ENCODE measurements at places on chromosomes 16 and 17.

DNA sequence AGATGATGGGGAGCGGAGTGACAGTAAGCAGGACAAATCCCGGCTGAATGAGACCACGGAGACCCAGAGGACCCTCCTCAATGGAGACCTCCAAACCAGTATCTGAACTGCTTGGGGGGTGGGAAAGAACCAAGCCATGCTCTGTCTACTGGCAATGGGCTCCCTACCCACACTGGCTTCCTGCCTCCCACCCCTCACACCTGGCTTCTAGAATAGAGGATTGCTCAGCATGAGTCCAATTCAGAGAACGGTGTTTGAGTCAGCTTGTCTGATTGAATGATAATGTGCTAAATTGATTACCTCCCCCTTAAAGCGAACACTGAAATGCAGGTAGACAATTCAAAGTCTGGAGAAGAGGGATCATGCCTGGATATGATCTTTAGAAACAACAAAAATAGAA is 5.5 kb downstream of the SSTR2 start:
- no peak for DNase-seq

GRCh38 chr16:83928341-83929055 is 24.5 kb upstream of the OSGIN1 start:
- no peak for DNase-seq

DNA sequence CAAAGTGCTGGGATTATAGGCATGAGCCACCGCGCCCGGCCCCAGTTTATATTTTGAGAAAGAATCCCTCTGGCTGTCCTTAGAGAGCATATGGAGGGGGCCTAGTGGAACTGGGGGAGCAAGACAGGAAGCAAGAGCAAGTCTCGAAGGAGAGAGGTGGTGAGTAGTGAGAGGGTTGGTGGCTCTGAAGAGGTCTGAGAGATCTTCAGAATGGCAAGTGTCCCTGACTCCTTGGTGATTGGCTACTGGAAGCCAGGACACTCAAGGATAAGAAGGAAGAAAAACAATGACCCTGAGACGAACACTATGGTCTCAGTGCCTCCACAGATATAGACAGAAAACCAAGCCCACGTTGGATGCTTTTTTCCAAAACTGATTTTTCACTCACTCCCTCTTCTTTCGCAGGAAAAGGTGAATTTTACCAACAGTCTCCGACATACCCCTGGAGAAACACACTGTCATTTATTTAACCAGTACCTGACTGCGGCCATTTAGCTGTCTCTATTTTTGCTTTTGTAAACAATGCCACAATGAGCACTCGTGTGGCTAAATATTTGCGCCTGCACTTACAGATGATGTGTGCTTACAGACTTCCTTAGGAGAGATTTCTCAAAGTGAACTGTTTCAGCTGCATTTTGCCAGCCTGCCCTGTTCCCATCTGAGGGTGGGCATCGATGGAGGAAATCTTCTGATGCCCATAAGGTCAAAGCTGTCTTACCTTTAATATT is 15.9 kb upstream of the DOK4 start:
- DNase-seq, result no peak

DNA sequence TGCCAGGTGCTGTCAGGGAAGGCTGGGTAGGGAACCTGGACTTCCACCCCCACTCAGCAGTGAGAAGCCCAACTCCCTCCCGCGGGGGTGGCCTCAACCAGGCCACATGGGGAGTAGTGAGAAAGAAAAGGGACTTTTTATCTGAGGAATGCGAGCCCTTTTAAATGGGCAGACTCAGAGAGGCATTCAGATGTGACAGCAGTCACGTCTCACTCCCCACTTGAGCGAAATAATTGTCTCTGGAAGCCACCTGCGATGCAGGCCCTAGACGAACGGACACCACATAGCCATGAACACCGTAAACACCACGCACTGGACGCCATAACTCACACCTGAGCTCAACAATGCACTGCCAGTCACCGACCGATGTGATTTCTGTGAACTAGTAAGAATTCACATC is 11.9 kb upstream of the CD300E start:
- no peak for DNase-seq

DNA sequence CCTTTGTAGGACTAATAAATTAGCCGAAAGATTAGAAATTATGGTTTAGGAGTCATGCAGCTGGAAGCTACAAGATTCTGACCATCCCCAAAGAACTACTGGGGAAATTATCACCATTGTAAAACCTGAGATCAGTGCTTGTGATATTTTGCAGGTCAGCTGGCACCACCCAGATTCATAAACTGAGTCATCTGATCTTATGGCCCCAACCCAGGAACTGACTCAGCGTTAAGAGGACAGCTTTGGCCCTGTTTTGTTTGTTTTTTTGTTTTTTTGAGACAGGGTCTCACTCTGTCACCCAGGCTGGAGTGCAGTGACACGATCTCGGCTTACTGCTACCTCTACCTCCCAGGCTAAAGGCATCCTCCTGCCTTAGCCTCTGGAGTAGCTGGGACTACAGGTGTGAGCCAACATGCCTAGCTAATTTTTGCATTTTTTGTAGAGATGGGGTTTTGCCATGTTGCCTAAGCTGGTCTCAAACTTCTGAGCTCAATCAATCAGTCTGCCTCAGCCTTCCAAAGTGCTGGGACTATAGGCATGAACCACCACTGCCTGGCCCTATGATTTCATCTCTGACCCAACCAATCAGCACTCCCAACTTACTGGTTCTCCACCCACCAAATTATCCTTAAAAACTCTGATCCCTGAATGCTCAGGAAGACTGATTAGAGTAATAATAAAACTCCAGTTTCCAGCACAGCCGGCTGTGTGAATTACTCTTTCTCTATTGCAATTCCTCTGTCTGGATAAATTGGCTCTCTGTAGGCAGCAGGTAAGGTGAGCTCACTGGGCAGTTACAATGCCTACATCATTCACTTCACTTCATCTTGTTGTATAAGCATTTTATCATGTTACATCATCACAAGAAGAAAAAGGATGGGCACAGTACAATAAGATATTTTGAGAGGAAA is 79.4 kb upstream of the KSR1 start:
- no peak for DNase-seq

Measured in activated CD4-positive, alpha-beta T cell treated with anti-CD3 and anti-CD28 coated beads for 48 hours (primary cell).